AG04450 (cell line): ENCODE measurements at places on chromosomes 2 and 18.

GRCh38 chr18:68842951-68843350 is 45.1 kb downstream of the CCDC102B start:
- no peak for DNase-seq

DNA sequence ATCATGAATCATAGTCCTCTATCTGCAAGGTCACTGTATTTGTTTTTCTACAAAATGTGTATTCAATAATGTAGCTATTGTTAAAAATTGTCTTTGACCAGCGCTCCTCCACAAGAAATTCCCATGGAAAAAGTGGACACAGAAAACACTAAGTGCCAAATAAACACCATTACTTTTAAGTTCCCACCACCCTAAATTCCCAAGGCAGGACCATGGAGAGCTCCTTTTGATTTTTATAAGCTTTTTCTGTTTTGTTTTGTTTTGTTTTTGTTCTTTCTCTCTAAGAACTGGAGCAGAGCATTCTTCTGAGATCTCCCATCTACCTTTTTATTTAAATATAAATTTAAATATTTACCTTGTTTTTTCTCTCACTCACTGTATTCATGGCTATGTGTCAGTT is 44.5 kb downstream of the LRATD1 start:
- DNase-seq = no peak

DNA sequence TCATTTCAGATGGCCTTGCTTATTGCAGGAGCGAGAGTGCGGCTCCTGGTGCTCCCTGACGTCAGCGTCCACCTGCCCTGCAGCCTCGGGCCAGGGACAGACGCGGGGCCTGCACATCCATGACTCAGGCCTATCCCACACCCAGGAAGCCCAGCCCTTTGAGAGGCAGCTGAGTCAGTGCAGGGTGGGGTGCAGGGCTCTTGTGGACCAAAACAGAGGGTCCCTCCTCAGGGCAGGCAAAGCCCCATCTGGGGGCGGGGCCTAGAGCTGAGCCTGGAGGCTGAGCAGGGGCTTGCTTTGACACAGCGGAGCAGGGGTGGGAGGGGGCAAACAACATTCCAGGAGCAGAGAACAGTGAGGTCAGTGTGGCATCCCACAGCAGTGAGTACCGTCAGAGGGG is 7.7 kb upstream of the ARHGEF4 start:
- no peak for DNase-seq

DNA sequence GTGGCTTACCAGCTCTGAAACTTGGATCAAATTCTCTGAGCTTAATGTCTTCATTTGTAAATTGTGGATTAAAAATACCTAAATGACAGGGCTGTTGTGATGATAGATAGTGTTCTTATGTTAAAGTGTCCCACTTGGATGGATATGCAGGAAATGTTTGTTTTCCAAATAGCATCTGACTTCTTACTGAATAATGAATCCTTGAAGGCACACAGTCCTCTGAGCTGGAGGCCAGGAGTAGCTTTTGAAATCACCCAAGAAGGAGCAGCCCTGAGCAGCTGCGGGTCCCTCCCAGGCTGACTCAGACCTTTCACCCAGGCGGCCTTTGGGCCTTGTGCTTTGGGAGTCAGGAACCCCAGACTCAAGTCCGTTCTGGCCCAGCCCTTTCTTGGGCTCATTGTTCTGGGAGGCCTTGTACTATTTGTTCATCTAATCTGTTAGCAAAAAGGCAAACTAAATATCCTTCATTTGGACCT is 173.0 kb upstream of the GATA6 start:
- DNase-seq = no peak

DNA sequence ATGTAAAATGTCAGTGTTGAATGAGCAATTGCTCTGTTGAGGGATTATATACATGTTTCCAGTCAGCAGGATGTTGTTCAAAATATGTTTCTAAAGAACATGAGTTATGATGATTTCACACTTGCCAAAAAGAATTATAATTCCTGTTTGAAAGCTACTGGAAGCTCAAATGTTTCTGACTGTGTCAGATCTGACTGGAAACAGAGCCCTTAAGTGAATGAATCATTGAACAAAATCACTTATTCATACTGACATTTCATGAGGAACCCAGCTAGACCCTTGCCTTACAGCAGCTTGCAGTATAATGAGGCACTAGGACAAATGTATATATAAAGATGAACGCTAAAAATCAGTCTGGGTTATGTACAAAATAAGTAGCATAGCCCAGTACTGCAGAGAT is 35.4 kb upstream of the ITGAV start:
- no peak for DNase-seq

DNA sequence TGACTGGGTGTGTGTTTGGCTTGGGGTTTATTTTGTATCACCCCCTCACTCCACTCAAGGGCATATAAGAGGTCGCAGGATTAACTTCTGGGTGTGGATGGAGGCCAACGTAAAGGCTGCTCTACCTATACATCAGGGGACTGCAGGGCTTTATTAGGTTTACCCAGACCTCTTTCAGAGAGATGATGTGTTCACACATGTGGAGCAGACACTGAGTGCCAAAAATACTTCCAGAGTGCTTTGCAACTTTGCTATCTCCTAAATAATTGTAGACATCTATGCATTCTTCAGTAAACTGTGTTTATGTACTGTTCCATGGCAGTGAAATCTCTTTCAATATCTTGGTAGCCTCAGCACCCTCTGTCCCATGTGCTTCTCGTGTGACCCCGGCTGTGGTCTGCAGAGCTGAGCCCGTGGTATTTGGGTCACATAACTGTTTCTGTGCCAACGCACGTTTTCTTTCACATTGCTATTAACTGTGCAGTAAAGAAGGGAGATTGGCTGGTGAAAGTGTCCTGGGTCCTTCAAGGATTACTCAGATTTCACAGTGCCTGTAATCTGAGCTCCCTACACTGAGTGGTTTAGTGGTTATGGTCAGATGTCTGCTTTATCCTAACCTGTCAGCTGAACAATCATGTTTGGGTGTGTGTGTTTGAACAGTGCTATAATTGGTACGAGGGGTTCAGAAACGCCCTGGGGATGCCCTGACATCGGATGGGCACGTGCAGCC is 208.1 kb downstream of the VAPA start:
- DNase-seq = no peak

GRCh38 chr2:105714141-105714540 is 30.6 kb upstream of the NCK2 start:
- DNase-seq = no peak

GRCh38 chr2:38474715-38475566 is 97.9 kb upstream of the ATL2 start:
- no peak for DNase-seq

DNA sequence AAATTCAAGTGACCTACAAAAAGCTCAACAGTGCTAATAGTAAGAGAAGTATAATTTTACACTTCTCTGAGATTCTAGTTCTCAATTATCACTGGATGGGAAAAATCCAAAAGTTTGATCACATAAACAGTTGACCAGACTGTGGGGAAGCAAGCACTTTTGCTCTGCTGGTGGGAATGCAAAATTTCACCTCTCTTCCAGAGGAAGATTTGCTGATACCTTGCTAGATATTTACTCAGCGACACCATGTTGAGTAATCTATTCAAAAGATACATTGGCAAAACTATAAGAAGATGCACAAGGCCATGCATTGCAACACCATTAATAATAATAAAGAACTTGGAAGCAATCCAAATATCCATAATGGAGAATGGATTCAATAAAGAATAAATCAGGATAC is 204.4 kb downstream of the MREG start:
- no peak for DNase-seq

- DNase-seq = no peak
Measured at GRCh38 chr18:65725251-65726050, 25.4 kb upstream of the CDH7 start.
